ENCODE measurements at places on chromosomes 16 and 17.
A peak's percentile ranks its signal among the peaks of the same experiment; 100 is the strongest.

DNA sequence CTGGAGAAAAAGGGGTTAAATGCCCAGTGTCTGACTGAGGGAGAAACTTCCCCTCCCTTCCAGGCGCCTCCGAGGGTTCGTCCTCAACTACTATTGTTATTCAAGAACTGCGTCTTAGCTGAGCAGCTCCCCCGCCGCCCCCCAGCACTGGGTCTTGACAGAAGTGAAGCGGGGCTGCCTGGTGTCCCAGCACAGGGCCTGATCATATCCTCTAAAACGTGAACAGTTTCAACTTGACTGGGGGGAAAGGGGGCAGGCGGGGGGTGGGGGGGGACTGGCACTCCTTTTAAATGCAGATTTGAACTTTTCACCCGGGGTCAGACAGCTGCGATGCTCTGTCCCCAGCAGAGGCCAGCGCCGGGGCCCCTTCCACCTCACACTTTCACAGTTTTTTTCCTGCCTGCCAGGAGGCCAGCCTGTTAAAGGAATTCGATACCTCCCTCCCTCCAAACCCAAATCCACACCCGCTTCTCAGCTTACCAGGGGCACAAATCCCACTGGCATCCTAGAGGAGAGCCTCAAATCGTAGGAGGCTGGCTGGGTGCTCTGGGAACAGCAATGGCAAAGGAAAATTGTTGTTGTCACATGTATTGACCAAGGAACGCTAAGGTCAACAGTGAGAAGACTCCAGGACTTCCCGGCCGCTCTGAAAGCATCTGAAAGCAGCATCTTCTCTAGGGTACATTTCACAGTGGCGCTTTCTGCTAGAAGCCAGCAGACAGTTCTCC, 14.5 kb downstream of the ZFHX3 start:
- no peak for DNase-seq

DNA sequence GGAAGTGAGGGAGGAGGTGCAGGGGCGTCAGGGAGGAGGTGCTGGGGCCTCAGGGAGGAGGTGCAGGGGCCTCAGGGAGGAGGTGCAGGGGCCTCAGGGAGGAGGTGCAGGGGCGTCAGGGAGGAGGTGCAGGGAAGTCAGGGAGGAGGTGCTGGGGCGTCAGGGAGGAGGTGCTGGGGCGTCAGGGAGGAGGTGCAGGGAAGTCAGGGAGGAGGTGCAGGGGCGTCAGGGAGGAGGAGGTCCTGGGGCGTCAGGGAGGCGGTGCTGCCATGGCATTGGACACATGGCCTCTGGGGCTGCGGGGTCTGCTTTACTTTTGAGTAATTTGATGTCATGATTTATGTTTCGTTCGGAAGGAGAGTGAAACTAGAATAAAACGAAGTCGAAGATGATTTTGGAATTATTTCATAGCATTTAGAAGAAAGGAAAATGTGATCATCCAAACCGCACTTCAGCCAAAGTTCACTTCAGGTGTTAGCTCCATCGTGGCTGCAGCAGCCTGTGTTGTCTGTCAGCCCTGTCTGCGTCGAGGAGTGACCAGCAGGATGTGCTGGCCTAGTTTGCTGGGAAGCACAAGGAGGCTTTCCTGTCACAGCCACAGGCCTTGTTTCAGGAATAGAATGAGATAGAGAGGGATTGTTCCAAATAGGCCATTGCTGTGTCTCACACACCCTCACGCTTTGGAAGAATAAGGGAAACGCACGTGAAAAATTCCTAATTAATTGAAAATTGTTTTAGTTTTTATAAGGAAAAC, 42.8 kb downstream of the RAB11FIP3 start:
- DNase-seq: no peak

DNA sequence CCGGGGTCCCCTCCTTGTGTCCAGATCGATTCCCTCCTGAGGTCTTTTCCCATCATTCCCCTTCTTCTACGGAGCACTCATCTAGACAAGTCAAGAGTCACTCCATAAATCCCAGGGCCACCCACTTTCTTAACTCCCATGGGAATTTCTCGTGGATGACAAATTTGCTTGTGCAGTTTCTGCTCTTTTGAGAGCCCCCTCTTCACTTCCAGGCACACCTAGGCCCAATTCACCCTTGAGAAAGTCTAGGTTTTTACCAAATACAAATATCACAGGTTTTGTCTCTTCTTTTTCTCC, 522 bp upstream of the POLDIP2 start:
- peak; percentile 18 for DNase-seq

- no peak for DNase-seq
Observed at GRCh38 chr17:57701124-57701523, 44.0 kb downstream of the CCDC182 start.

DNA sequence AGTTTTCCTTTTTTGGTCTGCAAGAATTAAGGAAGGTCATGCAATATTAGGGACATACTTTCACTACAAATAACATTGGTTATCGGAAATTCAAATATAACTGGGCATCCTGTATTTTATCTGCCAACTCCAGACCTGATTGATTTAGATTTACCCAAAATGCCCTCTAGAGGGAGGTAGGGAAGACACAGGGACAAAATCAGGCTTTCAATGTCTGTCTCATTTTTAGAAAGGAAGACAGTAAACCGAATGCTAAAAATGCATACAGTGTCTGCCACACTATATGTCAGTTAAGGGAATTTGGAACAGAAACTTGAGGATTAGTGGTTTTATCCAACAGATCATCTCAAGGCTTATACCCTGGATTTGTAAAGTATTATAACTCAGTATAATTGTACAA, 161.7 kb upstream of the SOX9 start:
- peak; percentile 25 for DNase-seq

DNA sequence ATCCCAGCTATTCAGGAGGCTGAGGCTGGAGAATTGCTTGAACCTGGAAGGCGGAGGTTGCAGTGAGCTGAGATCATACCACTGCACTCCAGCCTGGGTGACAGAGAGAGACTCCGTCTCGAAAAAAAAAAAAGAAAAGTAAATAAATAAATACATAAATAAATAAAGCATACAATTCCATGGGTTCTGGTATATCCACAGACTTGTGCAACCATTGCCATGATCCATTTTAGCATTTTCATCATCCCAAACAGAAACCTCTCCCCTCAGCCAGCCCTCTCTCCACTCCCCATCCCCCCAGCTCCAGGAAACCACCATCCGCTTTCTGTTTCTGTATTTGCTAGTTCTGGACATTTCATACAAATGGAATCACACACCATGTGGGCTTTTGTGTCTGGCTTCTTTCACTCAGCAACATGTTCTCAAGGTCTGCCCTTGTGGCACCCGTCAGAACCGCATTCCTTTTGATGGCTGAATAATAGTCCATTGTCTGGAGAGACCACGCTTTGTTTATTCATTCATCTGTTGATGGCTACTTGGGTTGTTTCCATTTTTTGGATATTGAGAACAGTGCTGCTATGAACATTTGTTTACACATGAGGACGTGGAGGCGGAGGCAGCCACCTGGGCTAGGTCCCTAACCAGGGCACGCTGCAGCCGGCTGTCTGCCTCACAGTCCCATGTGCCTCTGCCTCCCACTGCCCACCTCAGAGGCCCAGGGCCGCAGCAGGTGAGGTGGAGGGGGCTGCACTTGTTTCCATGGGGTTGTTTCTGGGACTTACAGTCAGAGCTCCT, 76.2 kb downstream of the NT5M start:
- DNase-seq: no peak

DNA sequence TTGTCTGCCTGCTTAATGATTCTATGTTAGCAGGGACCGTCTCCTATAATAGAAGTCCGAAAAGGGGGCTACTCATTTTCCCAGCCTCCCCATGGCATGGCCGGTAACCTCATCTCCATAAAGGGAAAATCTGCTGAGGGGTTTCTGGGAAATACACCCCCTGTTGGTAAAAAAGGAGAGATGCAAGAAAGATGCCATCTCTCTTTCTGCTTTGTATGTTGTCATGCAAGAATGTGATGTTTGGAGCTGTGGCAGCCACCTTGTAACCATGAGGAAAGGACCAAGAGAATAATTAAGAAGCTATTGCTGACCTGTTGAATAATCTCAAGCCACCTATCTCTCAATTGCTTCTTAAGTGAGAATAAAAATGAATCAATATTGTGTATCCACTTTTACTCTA, 94.8 kb upstream of the XYLT1 start:
- DNase-seq: no peak

DNA sequence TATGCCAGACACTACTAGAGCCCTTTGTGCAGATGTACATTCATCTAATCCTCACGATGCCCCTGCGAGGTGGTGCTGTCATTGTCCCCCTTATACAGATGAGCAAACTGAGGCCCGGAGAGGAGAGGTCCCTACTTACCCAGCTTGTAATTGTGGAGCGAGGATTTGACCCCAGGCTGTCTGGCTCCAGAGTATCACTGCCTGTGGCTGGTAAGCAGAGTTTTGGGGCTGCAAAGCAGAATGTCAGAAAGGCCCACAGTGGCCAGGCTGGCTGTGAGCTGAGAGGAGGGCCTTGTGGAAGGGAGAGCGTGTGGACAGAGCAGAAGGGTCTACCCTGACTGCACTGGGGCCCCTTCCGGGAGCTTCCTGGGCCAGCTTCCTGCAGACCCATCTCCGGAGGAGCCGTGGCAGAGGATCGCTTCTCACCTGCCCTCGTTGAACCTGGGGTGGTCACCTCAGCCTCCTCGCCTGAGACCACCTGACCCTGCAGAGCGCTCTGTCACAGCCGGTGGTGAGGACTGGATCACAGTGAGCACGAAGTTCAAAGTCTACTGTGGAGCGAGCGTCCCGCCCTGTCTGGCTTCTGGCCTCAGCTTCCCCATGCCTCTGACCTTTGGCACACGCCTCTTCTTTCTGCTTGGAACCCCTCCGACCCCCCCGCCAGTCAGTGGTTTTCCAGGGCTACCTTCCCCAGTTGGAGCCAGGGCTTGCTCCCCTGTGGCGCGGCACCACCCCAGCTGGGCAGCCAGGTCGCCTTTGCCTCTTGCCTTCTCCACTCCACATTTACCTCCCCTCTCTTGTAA, 12.1 kb downstream of the CMIP start:
- DNase-seq: no peak

DNA sequence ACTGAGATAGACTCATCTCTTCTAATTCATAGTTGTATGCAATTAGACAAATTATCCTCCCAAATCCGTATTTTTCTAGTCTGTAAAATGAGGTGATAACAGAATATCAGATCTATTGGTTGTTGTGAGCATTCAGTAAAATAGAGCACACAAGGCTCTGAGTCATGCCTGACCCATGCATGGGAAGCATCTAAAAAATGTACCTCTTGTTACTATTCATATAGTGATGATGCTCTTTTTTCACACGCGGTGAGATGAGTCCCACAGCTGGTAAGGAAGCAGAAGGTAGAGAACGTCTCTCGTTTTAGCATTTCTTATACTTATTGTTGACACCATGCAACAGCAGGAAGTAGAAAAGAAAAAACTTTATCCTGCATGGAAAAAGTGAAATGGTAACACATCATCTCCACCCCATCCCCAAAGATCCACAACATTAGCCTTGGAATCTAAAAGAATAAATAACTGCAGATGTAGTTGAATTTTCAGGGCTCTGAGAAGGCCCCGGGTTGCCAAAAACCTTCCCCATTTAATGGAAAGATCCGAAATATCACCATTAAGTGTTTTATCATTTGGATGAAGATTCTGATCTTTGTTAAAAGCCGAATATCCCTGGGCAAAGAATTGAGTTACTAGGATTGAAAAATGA, 215.6 kb downstream of the TMEM114 start:
- peak; percentile 29 for DNase-seq

DNA sequence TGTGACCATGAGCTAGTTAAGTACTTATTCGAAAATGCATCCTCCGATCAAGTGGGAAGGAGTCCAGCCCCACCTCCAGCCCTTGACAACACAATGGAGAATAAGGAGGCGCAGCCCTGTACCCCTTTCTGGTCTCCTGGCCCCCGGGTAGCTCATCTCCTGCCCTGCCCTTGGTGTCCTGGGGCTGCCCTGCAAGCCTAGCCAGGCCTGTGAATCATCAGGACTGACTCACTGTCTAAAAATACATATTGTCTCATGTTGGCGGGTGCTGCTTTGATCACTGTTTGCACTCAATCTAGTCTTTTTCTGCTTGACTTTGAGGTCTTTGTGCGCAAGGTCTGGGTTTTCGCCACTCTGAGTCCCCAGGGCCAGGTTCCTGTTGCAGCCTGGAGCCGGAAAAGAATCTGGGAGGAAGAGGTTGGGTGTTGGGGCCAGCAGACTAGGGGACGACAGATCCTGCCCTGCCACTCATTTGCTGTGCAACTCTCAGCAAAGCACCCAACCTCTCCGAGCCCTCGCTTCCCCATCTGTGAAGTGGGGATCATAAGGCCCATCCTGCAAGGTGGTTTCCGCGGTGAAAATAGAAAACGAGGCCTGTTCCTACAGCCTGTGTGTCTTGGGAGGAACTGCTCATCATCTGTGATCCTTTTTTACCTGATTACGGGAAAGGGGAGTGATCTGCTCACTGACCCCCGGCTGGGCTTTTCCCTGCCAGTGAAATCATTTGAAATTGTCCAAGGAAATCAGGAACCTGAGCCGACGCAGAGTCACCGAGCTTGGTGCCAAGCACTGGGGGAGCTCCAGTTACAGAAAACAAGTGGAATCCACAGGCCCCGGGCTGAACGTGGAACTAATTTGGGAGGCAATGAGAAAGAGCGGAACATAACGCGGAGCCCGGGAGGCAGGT, 230.4 kb downstream of the PARN start:
- peak; percentile 66 for DNase-seq

- no peak for DNase-seq
Observed at GRCh38 chr16:57538235-57538721, 1.9 kb upstream of the CCDC102A start.

- DNase-seq: peak; percentile 49
Observed at GRCh38 chr17:17837966-17838962, 1.5 kb upstream of the SREBF1 start.

DNA sequence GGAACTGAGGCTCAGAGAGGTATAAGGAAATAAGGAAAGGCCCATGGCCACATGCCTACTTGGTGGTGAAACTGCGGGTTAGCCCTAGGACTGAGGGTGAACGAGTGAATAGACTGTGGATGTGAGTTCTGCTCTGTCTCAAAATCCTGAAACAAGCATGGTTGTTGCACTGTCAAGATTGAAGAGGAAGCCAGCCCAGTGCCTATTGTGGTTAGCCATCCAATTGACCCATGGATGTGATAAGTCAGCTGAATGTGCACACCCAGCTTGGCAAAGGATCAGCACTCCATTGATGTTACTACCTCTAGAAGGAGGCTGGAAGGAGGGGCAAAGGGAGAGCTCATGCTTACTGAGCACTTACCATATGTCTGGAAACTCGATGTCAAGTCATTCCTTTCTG, 4.5 kb downstream of the TMEM114 start:
- DNase-seq: no peak

DNA sequence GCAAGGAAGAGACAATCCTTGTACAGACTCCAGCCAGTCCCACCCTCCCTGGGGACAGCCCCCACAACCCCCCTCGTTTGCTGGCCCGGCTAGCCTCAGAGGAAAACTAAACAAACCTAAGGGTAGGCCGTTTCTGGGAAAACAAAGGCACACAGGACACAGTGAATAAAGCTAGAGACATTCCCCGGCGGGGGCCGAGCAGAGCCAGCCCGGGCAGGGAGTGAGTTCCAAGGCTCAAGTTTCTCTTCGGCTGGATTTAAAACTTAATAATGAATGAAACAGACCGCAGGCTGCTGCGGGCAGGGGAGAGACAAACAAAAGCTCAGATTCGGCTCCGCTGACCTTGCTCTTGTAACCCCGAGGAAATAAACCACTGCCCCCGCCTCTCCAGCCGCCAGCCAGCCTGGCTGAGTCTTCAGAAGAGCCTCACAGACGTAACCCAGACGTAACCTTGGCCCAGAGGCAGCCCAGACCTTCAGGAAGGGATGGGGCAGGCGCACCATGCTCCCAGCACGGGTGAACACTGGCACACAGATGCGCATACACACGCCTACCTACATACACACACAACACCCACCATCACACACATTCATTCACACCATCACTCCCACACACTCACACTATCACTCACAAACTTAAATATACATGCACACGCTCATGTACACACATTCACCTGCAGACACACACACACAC, 216.0 kb downstream of the ZNF423 start:
- DNase-seq: no peak

Data from ACHN (cell line).